ENCODE measurements at places on chromosomes 11 and 22.

GRCh38 chr11:101133190-101133589 lies 3.6 kb upstream of the PGR start:
- no peak for DNase-seq

DNA sequence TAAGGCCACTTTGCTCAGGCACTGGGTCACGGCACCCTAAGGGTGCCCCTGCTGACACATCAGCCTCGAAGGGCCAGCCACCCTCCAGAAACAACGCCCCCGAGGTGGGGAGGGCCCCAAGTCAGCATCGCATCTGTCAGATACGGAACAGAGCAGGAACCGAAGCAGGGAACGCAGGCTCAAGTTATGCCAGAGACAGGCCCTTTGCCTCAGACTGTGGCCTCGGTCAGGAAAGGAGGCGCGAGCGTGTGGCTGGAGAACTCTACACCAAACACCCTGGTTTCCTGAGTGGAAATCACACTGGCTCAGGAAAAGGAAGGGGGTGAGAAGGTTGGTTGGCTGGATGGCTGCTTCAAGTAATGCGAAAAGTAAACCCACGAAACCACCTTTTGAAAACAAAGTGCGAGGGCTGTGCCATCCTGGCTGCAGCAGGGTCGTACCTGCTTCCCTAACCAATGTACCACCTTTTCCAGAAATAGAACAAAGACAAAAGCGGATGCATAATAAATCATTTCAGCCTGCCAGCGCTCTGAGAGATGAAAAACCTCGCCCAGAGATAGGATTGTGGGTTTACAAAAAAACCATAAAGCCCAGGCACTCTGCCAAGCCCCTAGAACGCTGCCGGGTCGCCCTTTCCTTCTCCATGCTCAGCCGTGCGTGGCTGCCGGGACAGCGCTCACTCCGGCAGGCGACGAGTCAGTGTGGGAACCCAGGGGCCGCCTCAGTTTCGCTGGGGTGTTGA lies 38.6 kb downstream of the TRMU start:
- no peak for DNase-seq

- no peak for DNase-seq
Observed at GRCh38 chr11:8763070-8763685, 80.6 kb downstream of the RPL27A start.

GRCh38 chr11:78429209-78429608 lies 11.6 kb upstream of the GAB2 start:
- no peak for DNase-seq

- no peak for DNase-seq
Observed at GRCh38 chr11:30710221-30710620, 124.1 kb upstream of the MPPED2 start.

DNA sequence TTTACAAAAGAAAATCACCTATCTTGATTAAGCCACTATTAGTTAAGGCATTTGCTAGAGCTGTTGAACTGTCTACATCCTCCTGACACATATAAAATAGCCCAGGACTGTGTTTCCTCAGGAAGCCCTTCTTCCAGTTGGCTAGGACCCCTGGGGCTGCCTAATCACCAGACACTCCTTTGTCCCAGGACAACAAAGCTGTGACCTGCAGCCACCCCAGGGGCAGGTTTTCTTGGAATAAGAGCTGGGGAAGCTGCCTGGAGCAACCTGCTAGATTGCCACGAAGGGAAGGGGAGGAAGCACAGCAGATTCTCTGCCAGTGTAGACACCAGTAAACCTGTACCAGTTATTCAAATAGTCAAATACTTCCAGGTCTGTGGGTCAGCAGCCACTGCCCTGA lies 17.6 kb downstream of the CHST1 start:
- DNase-seq = no peak

DNA sequence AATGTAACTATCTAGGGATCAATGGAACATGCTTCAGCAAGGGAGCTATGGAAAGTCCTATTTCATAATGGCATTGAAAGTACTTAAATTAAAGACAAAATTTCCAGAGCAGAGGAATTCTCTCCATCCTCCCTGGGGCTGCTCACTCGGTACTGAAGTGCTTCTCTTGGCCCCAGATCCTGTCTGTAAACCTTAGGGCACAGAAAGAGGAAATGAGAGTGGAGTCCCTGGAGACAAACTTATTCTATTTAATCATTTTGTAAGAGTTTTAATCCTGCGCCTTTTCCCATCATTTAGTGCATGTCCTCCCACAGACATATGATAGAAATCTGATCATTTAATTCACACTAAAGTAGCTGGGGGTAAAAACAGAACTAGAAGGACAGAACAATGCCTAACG lies 20.9 kb upstream of the PAMR1 start:
- no peak for DNase-seq

DNA sequence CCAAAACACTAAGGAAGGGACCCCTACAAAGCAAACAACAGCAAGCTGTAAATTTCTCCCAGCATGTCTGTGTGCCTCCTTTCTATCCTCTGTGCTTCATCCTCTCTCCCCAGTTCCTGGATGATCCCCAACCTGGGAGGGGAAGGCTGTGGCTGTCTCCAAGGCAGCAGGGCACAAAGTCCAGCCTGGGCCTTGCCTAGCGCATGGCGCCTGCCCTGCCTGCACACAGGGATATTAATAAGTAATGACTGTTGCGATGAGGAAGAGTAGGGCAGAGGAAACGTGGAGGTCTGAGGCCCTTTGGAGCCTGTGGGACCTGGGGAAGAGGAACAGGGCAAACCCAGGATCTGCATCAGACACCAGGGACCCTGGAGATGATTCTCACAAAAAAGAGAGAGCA lies 2.0 kb downstream of the USH1C start:
- DNase-seq = no peak

GRCh38 chr11:130088919-130089673 lies 19.4 kb downstream of the APLP2 start:
- DNase-seq = no peak

DNA sequence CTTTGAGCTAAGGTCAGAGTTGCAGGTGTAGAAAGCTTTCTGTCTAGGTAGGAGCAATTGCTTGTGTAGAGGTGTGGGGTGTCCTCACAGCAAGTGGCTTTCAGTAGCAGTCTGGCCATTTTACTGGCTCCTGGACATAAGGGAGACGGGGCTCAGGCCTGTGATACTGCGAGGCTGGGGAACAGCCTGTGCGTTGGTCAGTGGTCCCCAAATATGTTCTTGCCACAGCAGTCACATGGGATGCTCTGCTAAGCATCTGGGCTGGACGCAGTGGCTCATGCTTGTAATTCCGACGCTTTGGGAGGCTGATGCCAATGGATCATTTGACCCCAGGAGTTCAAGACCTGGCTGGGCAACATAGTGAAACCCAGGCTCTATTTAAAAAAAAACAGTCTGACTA lies 1.9 kb downstream of the MCM5 start:
- no peak for DNase-seq

- no peak for DNase-seq
Observed at GRCh38 chr11:116714902-116715301, 57.9 kb downstream of the BUD13 start.

GRCh38 chr22:35065796-35066218 lies at the start of gene ISX:
Gene ISX (plus strand): TSS chr22:35066158. CDS start chr22:35067088, 930 bp downstream.
- DNase-seq = no peak

DNA sequence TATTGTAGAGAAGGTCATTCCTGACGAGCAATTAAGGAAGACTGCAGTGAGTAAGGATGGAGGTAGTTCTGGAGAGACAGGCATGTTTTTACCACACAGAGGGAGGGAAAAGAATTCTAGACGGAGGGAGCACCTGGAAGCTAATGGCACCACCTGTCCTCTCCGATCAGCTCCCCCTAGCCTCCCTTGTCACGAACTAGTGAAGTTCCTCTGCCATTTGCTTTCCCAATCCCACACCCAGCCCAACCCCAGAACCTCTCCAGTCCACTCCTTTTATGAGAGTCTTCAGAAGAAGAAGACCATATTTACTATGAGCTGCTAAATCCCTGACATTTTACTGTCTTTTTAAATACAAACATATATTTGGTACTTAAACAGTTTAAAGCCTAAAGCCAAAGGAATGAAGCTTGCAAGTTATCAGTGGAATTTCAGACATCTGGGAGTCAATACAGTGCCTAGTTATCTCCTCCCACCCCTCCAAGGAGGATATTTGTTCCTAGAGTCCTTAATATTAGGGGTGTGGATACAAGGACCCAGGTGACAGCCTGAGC lies 46.1 kb upstream of the HSPA8 start:
- no peak for DNase-seq

DNA sequence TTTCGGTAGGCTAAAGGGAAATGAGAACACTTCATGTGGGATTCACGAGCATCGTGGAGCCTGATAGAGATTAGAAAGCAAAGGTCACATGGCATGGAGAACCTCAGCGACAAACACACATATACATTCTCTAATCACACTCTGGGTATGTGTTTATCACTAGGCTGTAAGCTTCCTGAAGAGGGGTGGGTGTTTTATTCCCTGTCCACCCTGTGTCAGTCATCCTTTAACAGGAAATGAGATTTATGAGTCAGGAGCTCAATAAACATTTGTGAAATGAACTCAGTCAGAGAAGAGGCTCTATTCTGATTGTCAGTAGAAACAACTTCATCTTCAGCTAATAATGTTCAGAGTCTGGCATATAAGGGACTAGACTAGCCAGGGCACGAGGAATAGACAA lies 71.7 kb upstream of the EIF3M start:
- DNase-seq = no peak

DNA sequence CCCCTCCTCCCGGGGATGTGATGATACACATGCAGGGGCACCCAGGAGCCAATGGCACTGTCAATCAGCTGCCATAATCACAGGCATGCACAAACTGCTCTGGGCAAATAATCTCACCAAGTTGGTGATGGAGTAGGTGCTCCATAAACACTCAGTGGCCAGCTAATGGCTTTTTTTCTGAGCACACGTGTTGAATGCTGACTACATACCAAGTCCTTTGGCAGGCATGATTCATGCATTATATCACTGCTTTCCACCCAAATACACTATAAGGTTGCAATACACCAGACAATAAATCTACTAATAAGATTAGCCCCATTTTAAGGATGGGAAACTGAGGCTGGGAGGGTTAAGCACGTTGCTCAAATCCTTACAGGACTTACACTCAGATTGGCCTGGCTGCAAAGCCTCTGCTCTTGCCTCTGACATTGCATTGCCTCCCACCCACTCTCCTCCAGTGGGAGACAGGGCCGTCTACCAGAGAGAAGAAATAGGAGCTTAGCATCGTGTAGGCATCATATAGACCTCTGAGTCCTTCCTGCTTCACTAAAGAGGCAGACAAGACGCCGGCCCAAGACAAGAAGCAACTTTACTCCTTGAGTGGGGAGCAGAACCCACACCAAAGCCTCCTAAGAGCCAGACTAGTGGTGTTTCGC lies 32.7 kb upstream of the ACCSL start:
- no peak for DNase-seq

Data from T-helper 2 cell (primary cell).